ENCODE measurements at places on chromosomes 6 and 20.
A peak's percentile ranks its signal among the peaks of the same experiment; 100 is the strongest.

DNA sequence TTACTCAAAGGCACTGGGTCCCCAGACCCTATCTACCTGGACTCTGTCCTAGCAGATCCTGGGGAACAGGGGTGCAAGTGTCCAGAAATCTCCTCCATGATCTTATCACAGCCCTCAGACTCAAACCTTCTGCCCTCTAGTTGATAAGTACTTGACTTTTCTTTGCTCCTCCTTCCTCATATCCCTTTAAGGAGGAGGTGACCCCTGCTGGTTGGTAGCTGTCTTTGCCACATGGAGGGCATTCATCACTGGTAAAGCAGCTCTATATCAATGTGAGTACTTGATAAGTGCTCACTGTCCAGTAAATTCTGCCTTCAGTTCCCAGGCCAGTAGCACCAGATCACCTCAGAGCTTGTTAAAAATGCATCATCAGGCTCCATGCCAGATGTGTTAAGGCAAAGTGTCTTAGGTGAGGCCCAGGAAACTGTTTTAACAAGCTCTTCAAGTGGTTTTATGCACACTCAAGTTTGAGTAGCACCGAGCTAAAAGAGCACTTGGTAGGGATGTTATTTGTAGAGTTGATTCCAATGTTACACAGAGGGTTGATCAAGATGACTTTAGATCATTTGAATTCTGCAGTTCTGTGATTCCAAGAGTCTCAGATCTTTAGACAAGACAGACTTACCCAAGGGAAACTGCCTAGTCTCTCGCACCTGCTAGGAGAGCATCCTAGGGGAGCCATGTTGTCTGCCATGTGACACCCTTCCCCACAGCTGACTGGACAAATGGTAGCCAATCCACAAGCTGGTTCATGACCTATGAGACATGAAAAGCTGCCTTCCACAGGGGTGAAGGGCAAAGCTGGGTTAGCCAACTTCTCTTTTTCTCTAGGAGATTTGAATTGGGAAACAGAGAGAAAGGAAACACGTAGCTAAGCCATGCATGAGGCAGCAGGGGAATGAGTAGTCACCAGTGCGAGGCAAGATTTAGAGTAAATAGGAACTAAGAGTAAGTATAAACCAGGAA is 18.6 kb downstream of the TREML2 start:
- peak; percentile 58 for DNase-seq

DNA sequence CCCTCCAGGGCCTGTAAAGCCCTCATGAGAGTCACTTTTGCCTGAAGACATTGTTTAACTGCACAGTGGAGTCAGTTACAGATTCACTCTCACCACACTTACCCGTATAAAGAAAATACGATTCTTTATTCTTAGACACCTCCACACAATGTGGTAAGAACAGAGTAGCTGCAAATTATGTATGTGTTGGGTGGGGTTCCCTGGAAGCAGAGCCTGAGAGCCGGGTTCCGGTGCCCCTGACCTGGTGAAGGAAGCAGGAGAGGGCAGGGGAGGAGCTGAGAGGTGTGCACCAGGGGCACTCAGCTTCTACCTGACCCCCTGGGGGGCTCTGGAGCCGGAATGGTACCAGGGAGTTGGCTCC is 11.5 kb downstream of the BANF2 start:
- no peak for DNase-seq

DNA sequence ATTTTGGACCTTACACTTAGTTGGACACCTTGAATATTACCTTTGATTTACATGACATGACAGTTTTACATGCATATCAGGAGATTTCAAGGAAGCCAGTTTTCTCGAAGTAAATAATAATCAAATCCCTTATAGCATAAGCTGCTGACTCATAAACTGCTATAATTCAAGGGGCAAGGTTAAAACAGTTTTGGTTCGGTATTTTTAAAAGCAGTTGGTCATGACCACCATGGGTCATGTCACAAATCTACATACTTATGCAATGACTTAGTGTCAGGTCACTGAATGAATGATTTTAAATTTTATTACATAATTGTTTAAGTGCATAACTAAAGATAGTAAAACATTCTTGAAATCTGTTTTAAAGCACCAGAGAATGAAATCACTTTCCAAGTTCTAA is 158.0 kb downstream of the DST start:
- DNase-seq, result peak; percentile 50

DNA sequence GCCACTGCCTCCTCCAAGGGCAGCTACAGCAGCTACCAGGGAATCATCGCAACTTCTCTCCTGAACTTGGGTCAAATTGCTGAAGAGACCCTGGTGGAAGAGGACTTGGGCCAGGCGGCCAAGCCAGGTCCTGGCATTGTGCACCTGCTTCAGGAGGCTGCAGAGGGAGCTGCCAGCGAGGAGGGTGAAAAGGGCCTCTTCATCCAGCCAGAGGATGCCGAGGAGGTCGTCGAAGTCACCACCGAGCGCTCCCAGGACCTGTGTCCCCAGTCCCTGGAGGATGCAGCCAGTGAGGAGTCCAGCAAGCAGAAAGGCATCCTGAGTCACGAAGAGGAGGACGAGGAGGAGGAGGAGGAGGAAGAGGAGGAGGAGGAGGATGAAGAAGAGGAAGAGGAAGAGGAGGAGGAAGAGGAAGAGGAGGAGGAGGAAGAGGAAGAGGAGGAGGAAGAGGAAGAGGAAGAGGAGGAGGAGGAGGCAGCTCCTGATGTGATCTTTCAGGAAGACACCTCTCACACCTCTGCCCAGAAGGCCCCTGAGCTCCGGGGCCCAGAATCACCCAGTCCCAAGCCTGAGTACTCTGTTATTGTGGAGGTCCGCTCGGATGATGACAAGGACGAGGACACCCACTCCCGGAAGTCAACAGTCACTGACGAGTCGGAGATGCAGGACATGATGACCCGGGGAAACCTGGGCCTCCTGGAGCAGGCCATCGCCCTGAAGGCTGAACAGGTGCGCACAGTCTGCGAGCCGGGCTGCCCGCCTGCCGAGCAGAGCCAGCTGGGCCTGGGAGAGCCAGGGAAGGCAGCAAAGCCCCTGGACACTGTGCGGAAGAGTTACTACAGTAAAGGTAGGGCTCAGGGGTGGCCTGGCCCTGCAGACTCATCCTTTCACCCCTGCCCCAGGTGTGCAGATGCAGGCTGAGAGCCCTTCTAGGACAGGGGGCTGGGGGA is 43.7 kb downstream of the MYT1 start:
- DNase-seq, result no peak

DNA sequence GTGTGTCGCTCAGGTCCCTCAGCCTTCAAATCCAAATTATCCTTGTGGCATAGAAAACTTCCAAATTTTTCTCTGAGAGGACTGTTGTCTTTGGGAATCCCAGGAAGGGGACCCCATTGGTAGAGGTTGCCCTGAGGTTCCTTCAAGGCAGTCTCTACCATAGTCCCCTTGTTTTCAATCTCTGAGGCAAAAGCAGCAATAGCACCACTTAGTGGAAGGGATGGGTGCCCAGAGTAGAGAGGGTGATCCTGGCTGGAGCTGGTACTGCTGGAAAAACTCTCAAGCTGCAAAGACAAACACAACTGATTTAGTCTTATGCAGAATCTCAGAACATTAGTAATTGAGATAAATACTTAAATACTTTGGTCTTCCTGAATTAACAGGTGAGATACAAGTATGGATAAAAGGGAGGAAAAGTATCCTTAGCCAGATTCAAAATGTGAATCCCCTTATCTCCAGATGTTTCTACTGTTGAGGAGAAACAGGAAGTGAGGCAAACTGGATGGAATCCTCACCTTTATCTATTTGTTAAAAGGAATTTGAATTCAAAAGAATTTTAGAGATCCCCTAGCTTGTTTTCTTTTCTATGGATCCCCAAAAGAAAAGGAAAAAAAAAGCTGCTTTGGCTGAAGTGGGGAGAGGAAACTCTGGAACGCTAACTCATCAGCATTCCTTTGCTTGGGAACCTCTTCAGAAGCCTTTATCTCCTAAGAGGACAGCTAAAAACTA is 13.4 kb downstream of the ZNF318 start:
- peak; percentile 8 for DNase-seq

DNA sequence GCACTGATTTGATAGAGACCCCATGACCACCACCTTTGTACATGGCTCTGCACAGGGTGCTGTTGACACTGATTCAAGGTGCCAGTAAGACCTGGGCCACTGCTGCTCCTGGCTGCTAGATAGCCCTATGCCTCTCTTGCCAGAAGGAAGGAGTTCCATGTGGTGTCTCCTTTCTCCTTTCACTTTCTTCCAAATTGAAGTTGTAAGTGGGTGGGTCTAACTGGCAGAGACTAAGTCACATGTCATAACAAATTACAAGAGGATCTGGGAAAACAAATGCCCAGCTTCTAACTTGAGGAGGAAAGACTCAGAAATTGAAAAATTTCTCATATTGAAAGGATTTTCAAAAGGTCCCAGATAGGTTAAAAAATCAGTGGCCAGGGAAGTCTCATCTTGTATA is 116.8 kb downstream of the TFAP2B start:
- DNase-seq, result no peak
